Activated naive CD4-positive, alpha-beta T cell (primary cell): ENCODE measurements at places on chromosomes 3 and 15.

DNA sequence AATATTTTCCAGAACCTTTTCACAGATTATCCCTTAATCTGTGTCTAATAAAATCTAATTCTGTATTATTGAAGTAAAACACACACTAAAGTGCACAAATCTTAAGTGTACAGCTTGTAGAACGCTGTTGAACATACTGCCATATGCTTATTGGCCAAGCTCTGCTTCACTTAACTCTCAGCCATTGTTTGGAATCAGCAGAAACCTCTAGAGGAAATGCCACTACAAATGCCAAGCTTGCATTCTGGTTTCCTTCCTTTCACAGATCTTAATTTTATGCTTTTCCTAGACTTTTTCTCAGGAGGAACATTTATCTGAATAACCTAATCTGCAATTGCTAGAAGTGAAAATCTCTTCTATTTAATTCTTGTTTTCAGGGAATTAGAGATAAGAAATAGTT is 10.1 kb downstream of the MNS1 start:
- DNase-seq, result no peak

- no peak for DNase-seq
Observed at GRCh38 chr15:33742800-33743199, 225.5 kb upstream of the CHRM5 start.

- no peak for DNase-seq
Observed at GRCh38 chr15:65164139-65164538, 21.0 kb downstream of the CLPX start.

DNA sequence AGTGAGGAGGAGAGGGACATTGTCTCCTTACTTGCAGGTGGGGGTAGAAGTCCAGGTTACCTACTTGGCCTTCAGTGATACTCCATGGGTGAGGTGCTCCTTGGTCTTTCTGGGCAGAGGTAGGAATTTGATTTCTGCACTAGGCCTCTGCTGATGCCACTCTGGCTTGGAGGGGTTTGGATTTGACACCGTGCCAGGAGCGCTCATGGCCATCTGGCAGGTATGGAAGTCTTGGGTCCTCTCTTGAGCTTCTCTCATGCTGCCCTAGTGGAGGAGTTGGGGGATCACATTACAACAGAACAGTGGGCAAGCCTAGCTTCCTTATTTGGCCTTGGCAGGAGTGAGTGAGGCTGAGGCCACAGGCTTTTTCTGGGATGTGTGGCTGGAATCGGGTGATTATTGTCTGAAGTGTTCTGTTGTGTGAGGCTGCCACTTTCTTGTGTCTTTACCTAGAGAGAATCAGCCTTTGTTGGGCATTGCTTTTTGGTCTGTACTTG is 525.0 kb downstream of the GABRG3 start:
- DNase-seq, result no peak

- no peak for DNase-seq
Observed at GRCh38 chr15:88866295-88866881, 29.0 kb downstream of the HAPLN3 start.

- no peak for DNase-seq
Observed at GRCh38 chr3:41334426-41334825, 135.1 kb downstream of the CTNNB1 start.
